Activated CD4-positive, alpha-beta T cell treated with anti-CD3 and anti-CD28 coated beads, Interleukin-2, amount 10 ng/mL, durations not matched to agents 24 days and 14 days (primary cell): ENCODE measurements at places on chromosomes 5 and 9. TPM values are rescaled to one million over a fixed set of nuclear protein-coding genes. Genes with fewer than 3 reads are reported as not detected.
A peak's percentile ranks its signal among the peaks of the same experiment; 100 is the strongest.

- DNase-seq, result no peak
Observed at GRCh38 chr5:125129151-125129806, 382.8 kb upstream of the ZNF608 start.

GRCh38 chr9:93022721-93023520 lies 35.6 kb upstream of the SUSD3 start:
- no peak for DNase-seq

Gene OR1L1
- not detected in 2 replicates for total RNA-seq

DNA sequence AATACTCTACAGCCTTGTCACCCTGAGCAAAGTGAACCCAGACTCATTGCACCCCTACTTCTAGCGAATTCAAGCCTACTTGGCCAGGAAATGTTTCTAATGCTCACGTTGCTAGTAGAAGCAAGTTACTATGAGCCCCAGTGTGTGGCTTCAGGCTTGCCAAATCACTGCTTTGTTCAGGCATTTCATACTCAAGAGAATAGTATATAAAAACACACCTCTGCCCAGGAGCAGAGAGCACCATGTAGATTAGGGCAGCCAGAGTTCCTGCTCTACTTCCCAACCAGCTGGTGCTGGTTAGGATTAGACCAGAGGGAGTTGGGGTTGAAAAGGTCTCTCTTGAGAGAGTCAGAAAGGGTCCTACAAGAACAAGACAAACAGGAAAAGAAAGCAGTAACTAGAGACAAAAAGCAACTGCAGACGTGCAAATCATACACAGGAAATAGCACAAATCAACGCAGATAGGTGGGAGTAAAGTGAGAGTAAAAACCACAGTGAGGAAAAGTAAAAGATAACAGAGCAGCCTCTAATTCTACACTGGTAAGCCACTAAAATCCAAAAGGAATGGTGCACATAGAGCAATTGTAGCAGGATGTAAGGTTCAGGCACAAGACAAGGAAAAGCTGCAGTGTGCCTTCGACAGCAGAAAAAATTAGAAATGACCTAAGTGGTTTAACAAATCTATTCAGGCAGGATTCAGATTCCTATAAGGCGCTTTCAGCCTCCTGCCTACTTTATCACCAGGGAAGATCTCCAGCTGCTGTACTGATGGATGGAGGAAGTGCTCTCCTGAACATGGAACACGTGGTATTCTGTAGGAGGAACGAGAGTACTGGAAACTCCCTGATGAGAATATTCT lies 49.6 kb upstream of the KIF2A start:
- DNase-seq, result peak; percentile 76

DNA sequence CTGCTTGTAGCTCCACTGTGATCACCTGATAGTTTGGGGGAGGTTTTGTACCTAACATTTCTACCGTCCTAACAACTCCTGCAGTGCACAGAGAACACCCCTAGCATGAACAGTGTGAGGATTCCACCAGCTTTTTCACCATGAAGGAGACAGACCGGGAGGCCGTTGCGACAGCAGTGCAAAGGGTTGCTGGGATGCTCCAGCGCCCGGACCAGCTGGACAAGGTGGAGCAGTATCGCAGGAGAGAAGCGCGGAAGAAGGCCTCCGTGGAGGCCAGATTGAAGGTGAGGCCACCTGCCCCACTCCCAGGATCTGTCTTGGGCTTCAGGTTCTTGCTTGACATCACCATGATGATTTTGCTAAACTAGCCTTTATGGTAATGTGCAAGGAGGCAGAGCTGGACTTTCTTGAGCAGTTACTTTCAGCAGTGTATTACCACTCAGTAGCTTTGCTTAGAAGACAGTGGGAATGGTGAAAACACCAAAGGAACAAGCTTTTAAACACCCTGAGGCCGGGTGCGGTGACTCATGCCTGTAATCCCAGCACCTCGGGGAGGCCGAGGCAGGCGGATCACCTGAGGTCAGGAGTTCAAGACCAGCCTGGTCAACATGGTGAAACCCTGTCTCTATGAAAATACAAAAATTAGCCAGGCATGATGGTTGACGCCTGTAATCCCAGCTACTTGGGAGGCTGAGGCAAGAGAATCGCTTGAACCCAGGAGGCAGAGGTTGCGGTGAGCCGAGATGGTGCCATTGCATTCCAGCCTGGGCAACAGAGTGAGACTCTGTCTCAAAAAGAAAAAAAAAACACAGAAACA lies 3.3 kb downstream of the EXOC3 start:
- no peak for DNase-seq

GRCh38 chr9:79644601-79645000 lies 72.8 kb downstream of the TLE4 start:
- no peak for DNase-seq

GRCh38 chr9:16039218-16039987 lies 486.6 kb downstream of the CCDC171 start:
- no peak for DNase-seq

Gene FOXD4L5
- 0.17 TPM in 1 of 2 replicates, not detected in the other for total RNA-seq

Gene IFNA2
- not detected in 2 replicates for total RNA-seq

Gene ARID3C
- total RNA-seq, result 0.14 TPM in 1 of 2 replicates, not detected in the other

GRCh38 chr5:7659420-7659819 lies 191.5 kb downstream of the CFAP90 start:
- no peak for DNase-seq

DNA sequence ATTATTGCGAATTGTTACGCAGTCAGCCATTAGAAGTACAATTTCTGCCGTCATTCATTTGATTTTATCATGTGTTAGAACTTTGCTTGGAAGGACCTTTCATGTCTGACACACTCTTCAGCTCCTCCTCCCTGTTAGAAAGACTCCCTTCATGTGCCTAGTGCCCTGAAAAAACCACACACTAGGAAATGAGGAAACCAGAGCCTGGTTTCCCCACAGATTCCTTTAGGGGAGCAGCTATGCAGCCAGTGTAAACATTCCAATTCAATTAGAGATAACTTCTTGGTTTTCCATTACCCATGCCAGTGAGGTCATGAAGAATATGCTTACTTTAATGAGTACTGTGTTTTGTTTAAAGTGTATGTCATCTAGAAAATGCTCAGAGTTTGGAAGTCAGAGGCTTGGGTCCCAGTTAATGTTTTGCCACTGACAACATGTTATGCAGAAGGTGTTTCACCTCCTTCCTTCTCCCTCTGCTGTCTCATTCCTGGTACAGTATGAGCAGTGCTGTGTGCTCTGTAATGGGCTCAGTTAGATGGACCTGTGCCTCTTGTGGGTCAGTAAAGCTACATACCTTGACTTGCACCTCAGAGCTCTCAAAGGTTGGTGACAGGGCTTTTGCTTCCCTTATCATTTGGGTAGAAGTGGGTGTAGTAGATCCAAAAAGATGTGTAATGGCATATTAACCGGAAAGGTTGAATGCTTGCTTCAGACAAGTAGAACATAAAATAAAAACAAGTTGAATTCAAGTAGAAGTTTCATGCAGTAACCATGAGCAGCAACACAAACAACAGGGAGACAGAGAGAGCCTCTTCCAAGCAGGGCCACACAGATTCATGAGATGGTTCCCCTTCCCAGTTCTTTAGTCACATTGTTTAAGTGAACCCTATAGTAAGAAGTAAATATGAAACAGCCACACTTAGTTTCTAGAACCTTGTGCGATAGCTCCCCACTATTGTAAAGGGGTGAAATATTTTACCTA lies 52.6 kb upstream of the TNFAIP8 start:
- DNase-seq, result peak; percentile 62

GRCh38 chr5:115487168-115487567 lies 57.4 kb downstream of the FEM1C start:
- DNase-seq, result no peak

GRCh38 chr9:5712651-5713390 lies 83.9 kb downstream of the RIC1 start:
- peak; percentile 27 for DNase-seq

GRCh38 chr5:10448754-10449360 lies 7.2 kb downstream of the ROPN1L start:
- no peak for DNase-seq

Gene ELOVL7
- total RNA-seq, result 0.56 and 1.1 TPM in 2 replicates

DNA sequence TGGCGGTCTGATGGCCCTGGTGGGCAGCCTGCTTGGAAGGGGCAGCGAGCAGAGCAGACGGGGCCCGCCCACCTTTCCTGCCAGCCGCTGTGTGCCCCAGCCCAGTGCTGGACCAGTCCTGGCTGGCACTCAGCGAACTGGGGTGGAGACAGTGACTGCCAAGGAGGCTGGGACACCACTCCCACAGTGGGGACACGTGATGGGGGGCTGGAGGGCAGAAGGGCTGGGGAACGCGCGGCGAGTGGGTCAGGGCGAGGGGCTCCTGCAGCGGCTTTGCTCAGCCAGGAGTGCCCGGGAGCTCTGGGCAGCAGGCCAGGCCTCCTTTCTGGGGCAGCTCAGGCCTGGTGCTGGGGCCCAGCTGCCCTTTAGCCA lies 19.5 kb downstream of the NCS1 start:
- DNase-seq, result no peak

Gene MOB3B
- total RNA-seq, result 0.82 and 1.1 TPM in 2 replicates

DNA sequence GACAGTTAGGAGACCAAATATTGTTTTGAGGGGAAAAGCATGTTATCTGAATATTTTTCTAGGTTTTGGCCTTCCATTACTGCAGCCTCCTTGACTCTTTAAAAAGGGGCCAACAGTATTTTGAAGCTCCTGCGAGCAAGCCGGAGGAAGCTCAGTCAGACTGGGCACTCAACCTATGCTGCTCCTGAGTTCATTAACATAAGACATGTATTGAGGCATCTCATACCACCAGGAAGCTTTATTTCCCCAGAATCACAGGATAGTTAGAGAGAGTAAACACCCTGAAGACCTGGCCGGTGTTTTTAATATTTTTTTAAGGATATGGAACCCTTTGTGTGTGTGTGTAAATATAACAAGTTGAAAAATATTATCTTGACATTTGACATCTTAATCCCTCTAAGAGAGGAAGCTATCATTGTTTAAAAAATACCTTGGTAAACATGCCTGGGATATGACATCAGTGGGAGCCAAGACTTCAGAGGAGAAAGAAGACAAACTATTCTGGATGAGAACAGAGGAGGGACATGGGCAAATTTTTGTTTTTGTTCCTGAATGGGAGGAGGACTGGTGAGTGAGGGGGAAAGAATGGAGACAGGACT lies 139.3 kb upstream of the SLIT3 start:
- DNase-seq, result no peak

DNA sequence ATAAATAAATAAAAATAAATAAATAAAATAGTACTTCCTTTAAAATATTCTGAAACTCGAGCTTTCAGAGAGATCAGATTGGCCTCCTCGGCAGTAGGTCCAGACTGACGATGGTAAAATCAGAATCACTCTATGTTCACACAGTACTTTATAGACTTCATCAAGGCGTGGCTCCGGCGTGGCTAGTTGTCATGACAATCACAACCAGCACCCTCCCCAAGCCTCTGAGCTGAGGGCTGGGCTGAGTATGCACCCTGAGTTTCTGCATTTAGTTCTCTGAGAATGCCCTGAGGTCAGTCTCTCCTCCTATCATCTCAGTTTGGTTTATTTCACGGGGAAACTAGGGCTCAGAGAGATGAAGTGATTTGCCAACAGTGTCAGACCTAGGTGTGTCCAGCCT lies 43.3 kb upstream of the BARHL1 start:
- DNase-seq, result no peak

DNA sequence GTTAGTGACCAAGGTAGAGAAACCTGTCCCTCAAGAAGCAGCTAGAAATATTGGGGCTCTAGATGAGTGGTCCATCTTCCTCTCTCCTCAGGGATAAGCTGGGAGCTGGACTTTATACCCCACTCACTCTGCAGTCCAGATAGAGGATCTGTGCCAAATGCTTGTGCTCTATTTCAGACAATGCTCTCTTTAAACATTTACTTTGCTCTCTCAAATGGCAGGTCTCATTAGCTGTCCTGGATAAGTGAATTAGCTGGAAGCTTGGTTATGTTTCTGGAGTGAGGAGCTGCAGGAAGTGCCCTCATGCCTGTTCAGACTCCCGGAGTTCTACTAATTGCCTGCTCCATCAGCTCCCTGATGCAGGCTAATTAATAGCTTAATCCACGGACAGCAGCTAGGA lies 151.1 kb upstream of the CCDC152 start:
- no peak for DNase-seq

DNA sequence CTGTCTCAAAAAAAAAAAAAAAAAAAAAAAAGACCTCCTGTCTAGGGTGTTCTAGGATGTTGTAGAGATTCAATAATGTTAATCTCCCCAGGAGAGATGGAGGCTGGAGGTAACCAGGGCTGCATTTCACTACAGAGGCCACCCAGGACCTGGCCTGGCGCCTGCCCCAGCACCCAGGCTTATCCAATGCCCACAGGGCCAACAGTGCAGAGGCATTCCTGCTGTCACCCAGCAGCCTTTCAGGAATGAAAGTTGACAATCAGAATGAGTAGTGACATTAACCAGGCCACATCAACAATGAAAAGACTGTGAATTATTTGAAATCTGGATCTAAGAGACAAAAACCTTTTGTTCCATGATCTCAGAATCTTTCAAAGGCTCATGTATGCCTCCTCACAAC lies 36.2 kb upstream of the GABRP start:
- DNase-seq, result no peak

Gene PARP8
- 20.9 and 22.5 TPM in 2 replicates for total RNA-seq

DNA sequence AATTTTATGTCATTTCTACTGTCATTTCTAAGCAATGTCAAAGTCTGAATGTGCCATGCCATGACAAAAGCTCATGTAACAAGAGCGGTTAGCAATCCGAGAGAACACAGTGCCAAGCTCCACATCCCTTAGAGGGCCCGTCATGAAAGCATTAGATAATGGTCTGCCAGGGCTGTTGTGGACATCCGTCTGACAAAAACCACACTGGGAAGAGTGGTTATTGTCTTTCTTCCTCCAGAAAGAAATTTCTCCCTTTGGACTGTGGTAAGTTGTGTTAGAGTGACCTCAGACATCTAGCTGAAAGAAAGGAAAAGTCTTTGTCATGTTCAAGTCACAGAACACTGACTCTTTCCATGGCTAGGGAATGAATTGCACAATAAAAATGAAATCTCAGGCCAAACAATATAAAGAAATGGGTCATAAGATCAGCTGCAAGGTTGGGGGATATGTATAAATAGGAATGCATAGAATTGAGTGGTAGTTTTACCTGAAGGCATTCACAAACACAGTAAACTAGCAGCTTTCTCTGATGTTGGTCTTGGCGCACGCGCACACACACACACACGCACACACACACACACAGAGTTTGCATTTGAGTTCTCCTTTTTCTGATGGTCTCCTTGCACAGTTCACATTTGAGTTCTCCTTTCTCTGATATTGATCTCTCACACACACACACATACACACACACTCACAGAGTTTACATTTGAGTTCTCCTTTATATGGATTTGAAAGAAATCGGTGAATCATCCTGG lies 5.3 kb downstream of the SLC1A3 start:
- DNase-seq, result no peak

Gene CEL
- total RNA-seq, result 1.8 and 2.0 TPM in 2 replicates

DNA sequence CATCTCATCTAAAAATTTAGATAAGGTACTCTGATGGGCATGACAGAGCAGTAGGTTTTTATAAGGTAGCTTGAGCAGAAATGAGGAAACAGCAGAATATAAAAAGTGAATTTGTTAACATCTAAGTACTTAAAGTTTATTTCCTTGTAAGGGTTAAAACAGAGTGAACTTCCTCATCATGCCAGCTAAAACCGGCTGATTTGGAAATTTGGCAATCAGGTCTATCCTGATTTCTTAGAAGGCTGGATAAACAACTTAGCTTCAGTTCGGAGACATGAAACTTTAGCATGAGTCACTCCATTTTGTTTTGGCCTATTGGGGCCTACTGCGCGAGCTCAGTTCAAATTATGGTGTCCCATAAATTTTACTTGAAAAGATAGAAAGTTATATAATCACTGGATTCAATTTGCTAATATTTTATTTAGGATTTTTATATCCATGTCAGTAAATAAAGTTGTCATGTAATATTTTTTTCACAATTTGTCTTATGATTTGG lies 241.6 kb upstream of the RORB start:
- DNase-seq, result no peak

GRCh38 chr5:82728926-82729702 lies 348.1 kb downstream of the TMEM167A start:
- no peak for DNase-seq

- no peak for DNase-seq
Observed at GRCh38 chr9:83699615-83700014, 8.1 kb downstream of the UBQLN1 start.
